ENCODE measurements at places on chromosomes 11 and 22. TPM values are rescaled to one million over a fixed set of nuclear protein-coding genes. Genes with fewer than 3 reads are reported as not detected.

VPS37C gene
- 8.8 TPM for total RNA-seq

KCNK4 gene
- total RNA-seq: not detected

TTC28 gene
- 16.4 TPM for total RNA-seq

STK33 gene
- total RNA-seq: 12.6 TPM

SCGB2A2 gene
- total RNA-seq: not detected

OVCH2 gene
- total RNA-seq: not detected

PRR33 gene
- total RNA-seq: not detected

NNMT gene
- total RNA-seq: not detected

DNA sequence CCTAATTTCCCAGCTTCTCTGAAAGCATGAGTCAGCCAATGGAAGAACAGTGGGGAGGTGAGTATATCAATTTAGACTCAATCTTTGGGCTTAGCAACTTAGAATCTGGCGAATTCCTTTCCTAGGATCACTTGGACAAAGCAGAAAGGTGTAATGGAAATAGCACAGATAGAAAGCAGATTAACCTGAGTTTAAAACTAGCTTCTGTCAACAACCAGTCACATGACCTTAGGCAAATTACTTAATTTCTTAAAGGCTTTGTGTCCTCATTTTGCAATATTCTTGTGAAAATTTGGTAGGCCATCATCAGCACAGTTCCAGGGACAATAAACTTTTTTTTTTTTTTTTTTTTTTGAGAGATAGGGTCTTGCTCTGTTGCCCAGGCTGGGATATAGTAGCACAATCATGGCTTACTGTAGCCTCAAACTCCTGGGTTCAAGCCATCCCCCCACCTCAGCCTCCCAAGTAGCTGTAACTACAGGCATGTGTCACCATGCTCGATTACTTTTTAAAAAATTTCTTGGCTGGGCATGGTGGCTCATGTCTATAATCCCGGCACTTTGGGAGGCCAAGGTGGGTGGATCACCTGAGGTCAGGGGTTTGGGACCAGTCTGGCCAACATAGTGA, 40.8 kb upstream of the PCF11 start:
- peak overlapping the region; percentile 27 for H3K27ac ChIP-seq
- peak overlapping the region; percentile 47 for H3K4me3 ChIP-seq
- H3K4me1 ChIP-seq: peaks cover 52% of the 10 kb centered on the region
- DNase-seq: no peak
- no peaks in the 10 kb centered on the region for H3K36me3 ChIP-seq

GRCh38 chr11:21912285-21912684, 280.6 kb upstream of the ANO5 start:
- H3K27ac ChIP-seq: no peak overlapping the region
- H3K36me3 ChIP-seq: no peaks in the 10 kb centered on the region
- no peak for DNase-seq
- H3K4me3 ChIP-seq: no peak overlapping the region

DNA sequence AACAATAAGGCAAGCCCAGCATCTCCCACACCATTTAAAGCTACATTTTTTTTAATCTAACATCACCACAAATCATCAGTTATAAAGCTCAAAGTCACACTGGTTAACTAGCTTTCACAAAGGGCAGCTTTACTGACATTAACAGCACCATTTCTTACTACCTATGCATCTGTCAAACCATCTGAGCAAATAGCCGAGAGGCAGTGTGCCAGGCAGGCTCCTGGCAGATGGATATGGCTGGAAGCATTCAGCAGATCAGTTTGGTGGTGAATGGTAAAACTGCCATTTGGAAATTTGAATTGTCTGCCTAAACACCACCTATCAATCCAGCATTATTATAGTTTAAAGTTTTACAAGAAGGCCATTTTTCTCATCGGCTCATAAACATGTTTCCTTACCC, 131.2 kb downstream of the TTC28 start:
- H3K4me3 ChIP-seq: no peak overlapping the region
- no peak for DNase-seq
- no peak overlapping the region for H3K27ac ChIP-seq
- H3K27me3 ChIP-seq: no peaks in the 10 kb centered on the region
- H3K4me1 ChIP-seq: 0 out of 2 replicates have a peak, but pooled peaks cover 8% of the 10 kb centered on the region

- no peak overlapping the region for H3K4me3 ChIP-seq
- H3K27ac ChIP-seq: no peak overlapping the region
- no peaks in the 10 kb centered on the region for H3K4me1 ChIP-seq
- DNase-seq: no peak
- H3K27me3 ChIP-seq: peaks cover 56% of the 10 kb centered on the region
Measured at GRCh38 chr11:69310934-69311766, 17.2 kb downstream of the MYEOV start.

GRCh38 chr11:74278721-74279161, 32.7 kb downstream of the P4HA3 start:
- H3K4me3 ChIP-seq: no peak overlapping the region
- H3K27me3 ChIP-seq: no peaks in the 10 kb centered on the region
- no peaks in the 10 kb centered on the region for H3K4me1 ChIP-seq
- H3K36me3 ChIP-seq: no peaks in the 10 kb centered on the region
- no peak for DNase-seq

DNA sequence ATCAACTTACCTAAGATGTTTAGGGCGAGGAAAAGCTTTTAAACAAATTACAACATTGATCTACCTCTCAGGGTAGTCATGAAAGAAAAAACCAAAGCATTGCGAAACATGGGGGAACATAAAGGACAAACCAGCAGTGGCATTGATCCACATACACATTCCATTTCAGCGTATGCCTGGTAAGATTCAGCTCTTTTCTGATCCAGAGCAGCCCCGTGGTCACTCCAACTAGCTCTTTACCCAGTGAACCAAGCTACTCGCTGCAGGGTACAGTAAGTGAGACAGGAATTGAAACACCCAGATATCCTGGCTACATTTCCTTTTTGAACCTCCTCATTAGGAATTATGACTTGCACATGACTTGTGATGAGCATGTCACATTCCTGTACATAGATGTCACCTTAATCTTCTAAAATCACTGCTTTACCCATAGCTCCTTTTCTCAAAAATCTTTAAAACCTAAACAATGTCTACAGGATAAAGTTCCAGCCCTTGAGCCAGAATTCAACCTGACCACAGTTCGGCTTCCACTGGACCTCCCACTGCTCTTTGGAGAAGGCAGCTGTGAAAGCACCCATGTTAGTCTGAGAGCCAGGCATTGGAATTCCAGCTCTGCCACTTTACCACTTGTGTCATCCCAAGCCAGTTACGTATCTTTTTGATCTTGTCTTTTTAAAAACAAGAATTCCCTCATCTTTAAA, 42.9 kb upstream of the AKIP1 start:
- peaks cover 34% of the 10 kb centered on the region for H3K4me1 ChIP-seq
- H3K27me3 ChIP-seq: no peaks in the 10 kb centered on the region
- no peak overlapping the region for H3K27ac ChIP-seq
- DNase-seq: peak; percentile 43
- no peaks in the 10 kb centered on the region for H3K36me3 ChIP-seq

GRCh38 chr22:27129266-27129665, 471.9 kb downstream of the MIAT start:
- no peak for DNase-seq
- H3K27me3 ChIP-seq: 0 out of 2 replicates have a peak, but pooled peaks cover 1% of the 10 kb centered on the region
- H3K36me3 ChIP-seq: no peaks in the 10 kb centered on the region
- H3K27ac ChIP-seq: no peak overlapping the region

DNA sequence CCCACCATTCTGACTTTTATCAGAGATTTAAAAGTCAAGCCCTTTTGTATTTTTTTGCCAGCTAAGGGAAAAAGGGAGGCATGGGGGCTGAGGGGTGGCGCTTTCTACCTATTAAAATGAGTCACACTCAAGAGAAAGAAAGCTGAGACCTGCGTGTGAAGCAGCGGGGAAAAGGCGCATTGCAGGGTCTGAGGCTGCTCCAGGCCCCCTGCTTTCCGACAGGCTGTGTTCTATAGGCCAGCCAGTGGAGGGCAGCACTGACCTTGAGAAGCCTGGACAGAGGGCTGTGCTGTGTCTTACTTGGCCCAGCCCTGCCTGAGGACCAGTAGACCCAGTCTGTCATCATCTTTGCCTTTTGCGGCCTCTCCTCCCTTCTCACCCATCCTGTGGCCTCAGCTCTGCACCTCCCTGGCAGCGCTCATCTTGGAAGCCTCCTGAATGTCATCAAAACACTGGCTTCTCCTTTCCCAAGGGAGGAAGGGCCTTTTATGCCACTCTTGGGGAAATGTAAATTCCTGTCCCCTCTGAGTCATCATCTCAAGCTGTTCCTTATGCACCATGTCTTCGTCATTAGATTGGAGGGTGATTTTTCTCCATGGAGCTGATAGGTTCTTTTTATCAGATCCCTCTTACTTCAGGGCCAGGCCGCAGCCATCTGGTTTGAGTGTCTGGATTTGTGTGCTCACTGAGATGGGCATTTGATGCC, 12.6 kb upstream of the MAPK8IP1 start:
- H3K27ac ChIP-seq: no peak overlapping the region
- peak; percentile 29 for DNase-seq
- peaks cover 29% of the 10 kb centered on the region for H3K36me3 ChIP-seq
- H3K27me3 ChIP-seq: no peaks in the 10 kb centered on the region
- H3K4me1 ChIP-seq: no peaks in the 10 kb centered on the region

GRCh38 chr22:28021998-28022660, 103.1 kb upstream of the PITPNB start:
- H3K4me3 ChIP-seq: no peak overlapping the region
- H3K27ac ChIP-seq: no peak overlapping the region
- peaks cover 2% of the 10 kb centered on the region for H3K36me3 ChIP-seq
- no peak for DNase-seq

DNA sequence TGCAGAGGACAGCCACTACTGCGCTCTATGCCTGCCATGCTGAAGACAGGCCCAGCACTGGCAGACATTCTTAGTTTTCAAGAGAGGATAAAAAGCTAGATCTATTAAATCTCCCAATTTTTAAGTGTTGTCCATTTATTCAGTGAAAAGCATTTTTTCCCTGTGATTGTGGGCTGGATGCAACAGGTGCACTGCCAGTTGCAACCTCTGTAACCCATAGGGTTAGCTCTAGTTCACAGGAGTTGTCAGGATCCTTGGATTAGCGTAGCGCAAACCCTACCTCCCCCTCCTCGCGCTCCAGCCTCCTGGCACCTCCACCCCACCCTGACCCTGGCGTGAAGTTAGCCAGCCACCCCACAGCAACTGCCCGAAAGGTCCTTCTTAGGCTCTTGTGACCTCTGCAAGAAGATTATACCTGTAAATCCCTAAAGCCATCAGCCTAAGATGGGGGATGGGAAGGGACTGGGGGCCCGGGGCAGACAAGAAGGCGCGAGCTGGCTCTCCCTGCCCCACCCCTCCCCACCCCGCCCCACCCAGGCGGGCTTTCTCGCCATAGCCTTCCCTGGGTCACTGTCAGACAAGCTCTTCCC, 30.9 kb downstream of the EIF3F start:
- peaks cover 14% of the 10 kb centered on the region for H3K4me1 ChIP-seq
- no peak for DNase-seq
- H3K27me3 ChIP-seq: peaks cover 47% of the 10 kb centered on the region
- no peaks in the 10 kb centered on the region for H3K36me3 ChIP-seq
- no peak overlapping the region for H3K27ac ChIP-seq
- H3K4me3 ChIP-seq: no peak overlapping the region

DNA sequence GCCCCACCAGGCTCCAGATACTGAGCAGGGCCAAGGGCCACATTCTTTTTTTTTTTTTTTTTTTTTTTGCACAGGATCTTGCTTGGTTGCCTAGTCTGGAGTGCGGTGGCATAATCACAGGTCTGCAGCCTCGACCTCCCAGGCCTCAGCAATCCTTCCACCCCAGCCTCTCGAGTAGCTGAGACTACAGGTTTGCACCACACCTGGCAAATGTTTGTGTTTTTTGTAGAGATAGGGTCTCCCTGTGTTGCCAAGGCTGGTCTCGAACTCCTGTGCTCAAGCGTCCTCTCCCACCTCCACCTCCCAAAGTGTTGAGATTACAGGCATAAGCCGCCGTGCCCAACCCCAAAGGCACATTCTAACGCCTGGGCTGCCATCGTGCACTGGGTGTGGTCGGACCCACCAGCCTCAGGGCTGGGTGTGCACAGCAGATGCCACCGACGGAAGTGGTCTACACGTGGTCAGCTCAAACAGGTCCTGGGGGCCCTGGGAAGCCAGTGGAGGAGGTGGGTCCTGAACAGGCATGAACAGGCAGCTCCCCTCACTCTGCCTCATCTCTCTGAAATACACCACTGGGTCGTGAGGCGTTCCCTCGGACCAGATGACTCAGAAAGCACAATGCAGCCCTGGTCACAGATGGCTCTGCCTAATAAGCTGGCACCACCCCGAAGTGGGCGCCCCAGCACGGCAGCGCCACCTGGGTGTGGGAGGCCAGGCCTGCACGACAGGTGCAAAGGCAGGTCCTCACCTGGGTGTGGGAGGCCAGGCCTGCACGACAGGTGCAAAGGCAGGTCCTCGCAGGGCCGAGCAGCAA, 5.1 kb upstream of the B4GALNT4 start:
- H3K4me1 ChIP-seq: peaks cover 21% of the 10 kb centered on the region
- H3K27me3 ChIP-seq: peaks cover 34% of the 10 kb centered on the region
- no peaks in the 10 kb centered on the region for H3K36me3 ChIP-seq
- no peak overlapping the region for H3K27ac ChIP-seq
- H3K4me3 ChIP-seq: peak overlapping the region; percentile 20

DNA sequence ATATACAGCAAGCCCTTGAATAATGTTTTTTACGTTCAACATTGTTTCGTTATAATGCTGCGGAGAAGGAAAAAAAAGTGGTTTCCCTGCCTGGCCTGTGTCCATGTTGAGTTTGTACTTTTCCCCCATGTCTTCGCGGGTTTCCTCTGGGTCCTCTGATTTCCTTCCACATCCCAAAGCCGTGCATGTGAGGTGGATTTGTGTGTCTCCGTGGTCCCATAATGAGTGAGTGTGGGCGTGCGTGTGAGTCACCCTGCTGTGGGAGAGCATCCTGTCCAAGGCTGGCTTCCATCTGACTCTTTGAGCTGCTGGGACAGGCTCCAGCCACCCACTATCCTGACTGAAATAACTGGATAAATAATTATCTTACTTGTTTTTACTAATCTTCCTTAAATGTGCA, 29.6 kb upstream of the SNX19 start:
- H3K36me3 ChIP-seq: no peaks in the 10 kb centered on the region
- no peak for DNase-seq
- H3K27me3 ChIP-seq: no peaks in the 10 kb centered on the region
- H3K4me1 ChIP-seq: no peaks in the 10 kb centered on the region

- H3K27me3 ChIP-seq: no peaks in the 10 kb centered on the region
- peaks cover 6% of the 10 kb centered on the region for H3K4me1 ChIP-seq
- DNase-seq: no peak
- no peak overlapping the region for H3K27ac ChIP-seq
- peaks cover 7% of the 10 kb centered on the region for H3K36me3 ChIP-seq
- H3K4me3 ChIP-seq: no peak overlapping the region
Measured at GRCh38 chr11:75874684-75875341, 59.8 kb downstream of the UVRAG start.

GRCh38 chr11:118930094-118930712, 4.5 kb upstream of the BCL9L start:
- no peaks in the 10 kb centered on the region for H3K36me3 ChIP-seq
- H3K27ac ChIP-seq: no peak overlapping the region
- H3K27me3 ChIP-seq: peaks cover 2% of the 10 kb centered on the region

DNA sequence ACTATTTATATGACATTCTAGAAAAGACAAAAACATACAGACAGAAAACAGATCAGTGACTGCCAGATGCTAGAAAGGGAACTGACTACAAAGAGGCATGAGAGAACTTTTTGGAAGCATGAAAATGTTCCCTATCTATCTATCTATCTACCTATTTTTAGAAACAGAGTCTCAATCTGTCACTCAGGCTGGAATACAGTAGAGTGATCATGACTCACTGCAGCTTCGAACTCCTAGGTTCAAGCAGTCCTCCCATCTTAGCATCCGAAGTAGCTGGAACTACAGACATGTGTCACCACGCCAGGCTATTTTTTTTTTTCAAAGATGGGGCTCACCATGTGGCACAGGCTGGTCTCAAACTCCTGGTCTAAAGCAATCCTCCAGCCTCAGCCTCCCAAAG, 6.9 kb downstream of the SBF2 start:
- no peak overlapping the region for H3K4me3 ChIP-seq
- H3K27ac ChIP-seq: no peak overlapping the region
- H3K4me1 ChIP-seq: peaks cover 92% of the 10 kb centered on the region
- DNase-seq: no peak
- H3K27me3 ChIP-seq: no peaks in the 10 kb centered on the region
- peaks cover 3% of the 10 kb centered on the region for H3K36me3 ChIP-seq

All from HepG2 (cell line).